Smooth muscle cell of the brain vasculature (primary cell): ENCODE measurements at places on chromosomes 1 and 21.

DNA sequence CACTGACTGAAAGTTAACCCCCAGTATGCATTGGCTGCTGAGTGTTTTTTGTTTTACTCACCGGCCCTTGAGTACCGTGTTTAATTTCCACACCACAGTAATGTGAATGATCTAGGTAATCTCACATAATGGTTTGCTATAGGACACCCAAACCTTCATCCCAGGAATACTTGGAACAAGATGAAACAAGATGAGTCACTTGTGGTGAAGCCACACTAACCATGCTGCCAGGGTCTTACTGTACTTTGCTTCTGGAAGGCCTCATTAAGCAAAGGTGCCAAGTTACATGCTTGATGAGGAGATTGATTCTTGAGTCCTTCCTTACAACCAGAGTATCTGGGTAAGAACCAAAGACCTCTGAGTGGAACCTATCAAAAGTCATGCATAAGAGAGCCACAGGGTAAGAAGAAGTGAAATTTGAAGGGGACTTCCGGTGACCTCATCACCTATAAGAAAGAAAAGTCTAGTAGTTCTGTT lies 163.3 kb downstream of the NRIP1 start:
- no peak for DNase-seq

DNA sequence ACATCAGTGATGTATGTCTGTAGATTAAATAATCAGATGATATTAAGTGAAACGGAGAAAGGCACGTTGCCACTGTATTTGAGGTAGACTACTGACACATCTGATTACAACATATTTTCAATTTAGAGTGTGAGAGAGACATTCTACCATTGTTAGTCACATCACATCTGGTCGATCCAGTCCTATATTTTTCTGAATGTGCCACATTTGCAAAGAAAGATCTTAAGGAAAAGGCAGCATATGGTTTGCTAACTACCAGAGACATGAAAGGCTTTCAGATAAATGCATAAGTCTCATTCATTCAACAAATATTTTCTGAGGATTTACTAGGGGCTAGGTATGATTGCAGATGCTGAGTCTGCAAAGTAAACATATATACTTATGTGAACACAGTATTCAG lies 114.3 kb upstream of the RUNX1 start:
- no peak for DNase-seq

GRCh38 chr1:162368451-162368850 lies 8.2 kb downstream of the SPATA46 start:
- no peak for DNase-seq

- no peak for DNase-seq
Observed at GRCh38 chr1:25666460-25666859, 49.9 kb downstream of the MAN1C1 start.

- DNase-seq: no peak
Observed at GRCh38 chr1:43569175-43569574, 38.5 kb downstream of the PTPRF start.

GRCh38 chr1:214438075-214438474 lies 113.3 kb downstream of the PTPN14 start:
- no peak for DNase-seq

GRCh38 chr1:94544706-94545490 lies 3.3 kb upstream of the F3 start:
- no peak for DNase-seq

GRCh38 chr1:154446292-154446691 lies 41.1 kb downstream of the IL6R start:
- DNase-seq: no peak

DNA sequence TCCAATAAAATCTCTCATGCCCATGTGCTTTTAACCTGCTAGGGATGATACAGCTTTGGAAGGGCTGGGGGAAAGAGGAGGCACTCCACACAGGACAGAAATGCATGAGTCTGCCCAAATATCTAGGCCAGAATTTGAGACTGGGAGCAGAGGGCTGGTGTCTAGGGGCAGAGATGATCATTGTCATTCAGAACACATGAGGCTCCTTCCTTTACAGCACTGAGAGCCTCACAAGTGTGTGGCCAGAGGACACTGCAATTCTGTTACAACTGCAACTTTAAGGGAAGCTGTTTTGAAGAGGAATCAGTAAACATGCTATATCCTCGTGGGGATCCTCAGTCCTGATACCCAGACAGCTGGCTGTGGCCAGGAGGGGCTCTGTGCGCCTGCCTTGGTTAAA lies 541.3 kb downstream of the OMA1 start:
- no peak for DNase-seq

DNA sequence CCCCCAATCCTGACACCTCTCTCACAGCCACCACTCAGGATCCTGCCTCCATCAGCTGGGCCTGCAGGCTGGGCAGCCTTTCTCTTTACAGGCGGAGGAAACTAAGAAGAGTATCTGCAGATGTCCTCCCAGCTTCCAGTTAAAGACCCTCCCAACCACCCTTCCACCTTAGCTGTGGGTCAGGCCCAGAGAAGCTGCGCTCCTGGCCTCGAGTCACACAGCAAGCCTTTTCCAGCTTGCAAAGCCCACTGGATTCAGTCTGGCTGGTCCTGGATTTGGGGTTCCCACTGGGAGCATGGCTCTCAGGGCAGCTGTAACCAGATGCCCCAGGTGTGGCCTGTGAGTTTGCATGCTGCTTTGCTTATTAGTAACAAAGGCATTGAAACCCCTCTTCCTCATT lies 19.9 kb downstream of the KCNQ4 start:
- DNase-seq: no peak

- peak; percentile 7 for DNase-seq
Observed at GRCh38 chr1:50929376-50929958, 30.6 kb downstream of the FAF1 start.

GRCh38 chr1:145962157-145963102 lies 1.9 kb downstream of the ANKRD34A start:
- no peak for DNase-seq

DNA sequence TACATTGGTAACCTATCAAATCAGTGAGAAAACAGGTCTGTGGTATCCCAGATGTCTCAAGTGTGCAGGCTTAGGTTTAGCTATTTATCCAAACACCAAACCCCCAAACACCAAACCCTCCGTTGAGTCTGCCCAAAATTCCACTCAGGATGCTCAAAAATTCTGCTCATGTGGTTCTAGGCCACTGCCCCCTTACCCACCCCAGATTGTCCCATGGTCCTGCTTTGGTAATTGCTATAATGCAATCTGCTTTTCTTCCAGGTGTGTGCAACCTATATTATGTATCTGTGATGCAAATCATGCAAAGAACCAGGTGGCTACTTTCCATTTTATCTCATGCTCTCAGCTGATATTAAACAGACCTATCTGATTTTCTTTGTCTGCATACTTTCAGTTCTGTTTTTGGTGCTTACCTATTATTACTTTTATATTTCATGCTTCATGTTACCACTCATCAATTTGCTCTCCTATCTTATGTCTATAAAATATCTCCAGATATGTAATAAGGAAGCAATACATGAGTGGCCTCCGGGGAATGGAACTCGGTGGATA lies 123.7 kb downstream of the TOMM20 start:
- no peak for DNase-seq

DNA sequence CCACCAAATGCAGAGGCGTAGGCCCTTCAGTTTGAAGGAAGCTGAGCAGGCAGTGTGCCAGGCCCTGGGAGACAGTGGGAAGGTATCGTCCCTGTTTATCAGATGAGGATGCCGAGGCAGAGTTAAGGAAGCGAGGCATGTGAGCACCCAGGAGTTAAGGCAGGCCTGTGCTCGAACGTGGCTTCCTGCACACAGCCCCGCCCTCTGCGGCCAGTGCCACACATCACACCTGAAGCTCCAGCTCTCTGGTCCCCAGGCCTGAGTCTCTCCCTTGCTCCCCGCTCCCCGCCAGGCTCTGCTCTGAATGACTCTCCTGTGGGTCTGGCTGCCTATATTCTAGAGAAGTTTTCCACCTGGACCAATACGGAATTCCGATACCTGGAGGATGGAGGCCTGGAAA lies 32.1 kb downstream of the EPHX1 start:
- no peak for DNase-seq

GRCh38 chr21:30257773-30258172 lies 25.0 kb downstream of the KRTAP24-1 start:
- DNase-seq: no peak

DNA sequence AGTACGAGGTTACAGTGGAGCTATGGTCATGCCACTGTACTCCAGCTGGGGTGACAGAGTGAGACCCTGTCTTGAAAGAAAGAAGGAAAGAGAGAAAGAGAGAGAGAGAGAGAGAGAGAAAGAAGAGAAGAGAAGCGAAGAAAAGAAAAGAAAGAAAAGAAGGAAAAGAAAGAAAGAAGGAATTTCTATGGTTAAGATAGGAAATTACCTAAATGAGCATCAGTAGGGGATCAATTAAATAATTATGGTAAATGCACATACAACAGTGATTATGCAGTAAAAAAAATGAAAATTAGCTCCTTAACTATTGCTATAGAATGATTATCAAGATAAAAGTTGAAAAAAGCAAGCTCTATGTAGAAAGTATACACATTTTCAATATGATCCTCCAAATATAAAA lies 59.8 kb downstream of the COLGALT2 start:
- DNase-seq: no peak

DNA sequence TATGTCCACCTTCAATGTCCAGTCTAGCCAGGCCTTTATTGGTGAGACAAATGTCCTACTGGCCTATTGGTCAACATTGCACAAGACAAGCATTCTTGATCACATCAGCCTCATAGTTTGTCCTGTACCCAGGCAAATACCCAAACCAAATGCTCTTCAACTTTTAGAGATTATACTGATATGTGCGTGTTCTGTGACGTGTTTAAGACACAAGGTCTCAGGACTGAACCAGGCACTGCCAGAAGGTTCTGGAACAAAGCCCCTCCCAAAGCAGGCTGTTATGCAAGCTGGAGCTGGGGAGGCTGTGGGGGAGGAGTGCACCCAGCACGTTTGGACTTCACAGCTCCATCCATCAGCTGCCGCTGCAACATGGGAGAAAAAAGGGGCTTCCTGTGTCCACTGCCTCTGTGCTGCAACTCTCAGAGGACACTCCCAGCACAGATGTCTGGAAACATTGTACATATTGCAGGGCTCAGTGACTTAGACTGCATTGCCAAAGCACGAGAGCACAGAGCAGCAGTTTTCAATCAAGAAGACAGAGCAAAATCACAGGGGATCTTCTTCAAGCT lies 45.9 kb downstream of the NID1 start:
- no peak for DNase-seq

DNA sequence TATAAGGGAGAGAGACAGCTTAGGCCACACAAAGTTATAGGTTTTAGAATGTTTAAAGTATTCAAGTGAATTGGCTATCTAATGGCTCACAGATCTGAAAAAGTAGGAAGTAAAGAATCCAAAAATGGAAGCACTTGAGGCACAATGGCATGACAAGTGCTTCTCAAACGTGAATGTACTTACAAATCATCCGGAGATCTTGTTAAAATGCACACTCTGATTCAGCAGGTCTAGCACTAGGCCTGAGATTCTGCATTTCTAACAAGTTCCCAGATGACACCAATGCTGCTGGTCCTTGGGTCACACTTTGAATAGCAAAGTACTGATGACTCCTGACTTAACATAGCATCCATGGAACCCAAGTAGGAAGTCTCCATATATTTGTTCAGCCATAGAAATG lies 20.9 kb upstream of the AGL start:
- DNase-seq: no peak

DNA sequence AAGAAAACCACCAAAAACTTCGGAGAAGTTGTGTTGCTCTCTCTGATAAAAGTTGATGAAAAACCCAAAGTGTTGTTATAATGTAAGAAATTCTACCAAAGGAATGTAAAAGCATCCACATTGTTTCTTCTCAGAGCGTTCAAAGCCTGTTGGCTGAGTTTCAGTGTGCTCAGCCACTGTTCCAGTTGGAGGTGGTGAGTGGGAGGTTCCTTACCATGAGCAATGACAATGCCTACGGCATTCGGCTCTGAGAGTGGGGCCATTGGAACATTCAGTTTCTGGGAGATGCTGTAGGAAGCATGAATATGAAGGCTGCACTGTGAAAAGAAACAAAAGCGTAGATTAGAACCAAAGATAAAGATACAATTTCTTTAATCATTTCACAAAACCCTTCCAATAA lies 20.5 kb upstream of the MYBPHL start:
- no peak for DNase-seq

- peak; percentile 49 for DNase-seq
Observed at GRCh38 chr1:97041026-97041425, 319.4 kb downstream of the PTBP2 start.

- no peak for DNase-seq
Observed at GRCh38 chr1:235504122-235504493, at the start of gene B3GALNT2. Gene B3GALNT2 (minus strand): TSS chr1:235504452. CDS start chr1:235504252, 200 bp downstream.

- no peak for DNase-seq
Observed at GRCh38 chr1:201745023-201745422, 83.9 kb upstream of the IPO9 start.

DNA sequence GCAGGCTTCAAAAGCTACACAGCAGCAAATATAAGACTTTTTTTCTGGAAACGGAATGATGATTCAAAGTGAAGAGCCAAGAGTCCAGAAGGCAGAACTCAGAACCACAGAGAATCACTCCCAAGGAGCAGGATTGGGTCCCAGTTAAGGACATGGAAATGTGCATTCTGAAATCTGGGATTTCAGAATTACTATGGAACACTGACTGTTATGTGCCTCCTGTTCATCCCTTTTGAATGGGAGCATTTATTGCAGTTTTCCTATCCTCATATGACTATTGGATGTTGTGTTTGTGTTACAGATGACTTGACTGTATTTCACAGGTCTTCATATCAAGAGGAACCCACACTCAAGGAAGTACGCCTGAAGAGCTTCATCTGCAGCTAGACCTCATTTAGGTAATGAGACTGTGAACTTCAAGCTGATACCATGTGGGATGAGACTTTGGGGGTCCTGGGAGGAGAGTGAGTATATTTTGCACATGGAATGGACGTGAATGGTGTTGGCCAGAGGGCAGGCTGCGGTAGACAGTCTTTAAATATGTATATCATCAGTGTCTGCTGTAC lies 17.1 kb upstream of the CAP1 start:
- DNase-seq: no peak

DNA sequence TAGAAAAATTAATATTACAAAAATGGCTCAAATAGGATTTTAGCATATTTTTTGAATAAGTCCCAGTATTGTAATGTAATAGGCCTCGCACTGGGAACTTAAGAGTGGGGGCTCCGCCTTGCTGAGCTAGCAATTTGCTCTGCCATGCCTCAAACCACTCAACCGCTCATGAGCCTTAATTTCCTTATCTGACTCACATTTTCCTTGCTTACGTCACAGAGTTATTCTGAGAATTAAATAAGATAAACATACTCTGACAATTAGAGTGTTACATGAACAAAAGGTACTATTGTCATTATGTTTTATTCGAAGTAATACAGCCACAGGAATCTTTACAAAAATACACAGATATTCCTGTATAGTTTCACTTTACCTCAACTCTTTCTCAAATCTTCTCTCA lies 108.1 kb downstream of the SLC44A5 start:
- DNase-seq: no peak

GRCh38 chr1:113783254-113784103 lies 24.2 kb upstream of the PHTF1 start:
- DNase-seq: no peak
